Suppressor macrophage (primary cell): ENCODE measurements at places on chromosomes 6 and 20.

DNA sequence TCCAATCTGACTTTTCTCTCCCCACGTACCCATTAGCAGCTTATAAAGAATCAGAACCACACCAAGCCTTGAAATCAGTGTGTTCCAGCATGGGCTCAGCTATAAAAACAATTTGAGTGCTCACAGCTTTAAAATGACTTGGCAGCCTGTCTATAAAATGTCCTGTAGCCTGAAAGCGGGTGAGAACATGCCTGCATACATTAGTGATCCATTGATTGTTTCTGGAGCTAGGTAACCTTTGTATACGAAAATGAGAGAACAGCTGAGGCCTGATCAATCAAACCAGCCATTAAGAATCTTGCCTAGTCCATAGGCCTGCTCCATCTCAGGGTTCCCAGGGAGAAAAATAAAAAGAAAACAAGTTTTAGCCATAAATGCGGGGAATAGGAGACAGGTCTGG lies 245.8 kb upstream of the SULF2 start:
- DNase-seq = no peak

- DNase-seq = peak; percentile 92
These were observed 138.3 kb downstream of the IPCEF1 start for GRCh38 chr6:154218301-154218700.

DNA sequence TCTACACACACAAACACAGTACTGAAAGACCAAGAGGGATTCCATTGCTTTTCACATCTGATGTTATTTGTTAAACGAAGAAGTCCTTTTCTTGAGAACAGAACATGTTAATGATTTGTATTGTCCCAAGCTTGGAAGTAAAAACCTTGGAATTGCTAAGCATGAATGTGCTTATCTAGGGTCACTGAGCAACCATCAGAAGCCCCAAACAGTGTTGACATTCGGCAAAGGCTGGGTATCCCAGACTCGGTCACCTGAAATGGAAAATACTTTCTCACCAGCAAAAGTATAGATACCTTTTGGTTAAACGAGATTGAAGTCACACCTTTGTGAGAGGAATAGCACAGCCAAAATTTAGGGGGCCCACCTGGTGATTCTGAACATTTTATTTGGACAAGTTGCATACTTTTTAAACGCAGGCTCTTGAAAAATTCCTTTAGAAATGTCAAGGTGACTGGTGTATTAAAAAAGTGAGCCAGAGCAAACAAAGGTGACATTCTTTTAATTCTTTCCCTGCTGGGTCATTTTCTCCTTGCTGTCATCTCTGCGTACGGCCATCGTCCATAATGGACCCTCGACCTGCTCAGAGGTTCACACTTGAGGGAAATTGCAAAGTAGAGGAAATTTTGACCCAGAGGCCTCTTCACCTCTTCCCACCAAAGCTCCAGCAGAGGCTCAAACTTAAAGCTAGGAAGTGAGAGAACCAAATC lies 95.8 kb upstream of the FOXA2 start:
- no peak for DNase-seq

GRCh38 chr6:142960098-142960497 lies 15.1 kb upstream of the HIVEP2 start:
- DNase-seq = peak; percentile 78

DNA sequence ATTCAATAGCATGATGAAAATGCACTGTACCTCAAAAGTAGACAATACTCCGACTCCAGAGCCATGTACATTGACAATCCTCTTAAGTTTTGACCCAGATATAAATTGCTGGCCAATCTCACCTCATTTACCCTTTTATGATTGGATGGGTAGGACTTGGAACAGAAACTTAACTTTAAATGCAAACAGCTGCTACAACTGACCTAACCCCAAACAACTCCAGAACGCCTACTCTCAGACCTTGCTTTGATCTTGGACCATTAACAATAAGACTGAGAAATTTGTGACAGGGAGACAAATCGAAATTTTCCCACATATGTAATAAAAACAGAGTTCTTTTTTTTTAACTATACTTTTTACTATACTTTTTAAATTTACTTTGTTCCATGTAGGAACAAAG lies 200.5 kb upstream of the MCHR2 start:
- no peak for DNase-seq

GRCh38 chr6:149060985-149061760 lies 256.3 kb upstream of the TAB2 start:
- DNase-seq = no peak
